Activated T-cell treated with anti-CD3 and anti-CD28 coated beads for 24 hours (primary cell): ENCODE measurements at places on chromosomes 12 and 14.

- DNase-seq = no peak
Observed at GRCh38 chr14:91599994-91600393, 89.9 kb upstream of the PPP4R3A start.

DNA sequence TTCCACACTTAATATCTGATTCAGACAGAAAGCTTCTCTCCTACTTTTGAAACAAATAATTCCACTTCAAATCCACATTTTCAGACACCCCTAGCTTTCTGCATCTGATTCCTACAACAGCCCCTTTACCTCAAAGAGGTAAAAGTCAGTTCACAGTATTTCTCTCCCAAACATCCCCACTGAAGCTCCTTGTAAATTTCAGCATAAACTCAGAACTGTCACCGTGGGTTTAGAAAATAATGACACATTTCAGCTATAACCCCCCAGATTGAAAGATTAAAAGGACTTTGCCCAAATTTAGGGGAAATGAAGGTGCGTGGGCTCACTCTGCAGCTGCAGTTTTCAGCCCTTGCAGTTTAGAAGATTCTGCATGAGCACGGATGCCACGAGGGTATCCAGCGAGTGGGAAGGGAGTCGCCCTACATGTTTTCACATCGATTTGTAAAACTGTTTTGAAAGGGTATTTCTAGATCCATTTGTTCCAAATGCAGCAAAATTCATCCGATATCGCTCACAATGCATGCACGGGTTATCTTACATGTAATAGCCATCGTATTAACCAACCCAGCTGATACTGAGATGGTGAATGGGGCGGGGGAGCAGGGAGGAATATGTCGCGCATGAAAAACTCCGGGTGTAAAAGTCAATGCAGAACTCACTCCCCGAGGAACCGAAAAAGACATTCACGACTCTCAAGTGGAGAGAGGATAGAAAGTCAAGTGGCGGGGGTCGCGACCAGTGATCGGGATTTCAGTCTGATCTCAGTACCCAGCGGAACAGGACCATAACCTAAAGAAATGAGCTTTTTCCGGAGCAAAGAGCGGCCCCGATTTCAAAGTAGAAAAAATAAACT lies 5.0 kb upstream of the CCND2 start:
- peak; percentile 51 for DNase-seq

- peak; percentile 80 for DNase-seq
Observed at GRCh38 chr12:40107098-40107802, 1.4 kb upstream of the SLC2A13 start.

- no peak for DNase-seq
Observed at GRCh38 chr14:81193924-81194633, 26.7 kb downstream of the GTF2A1 start.

GRCh38 chr12:11075642-11076041 lies 13.5 kb upstream of the TAS2R46 start:
- DNase-seq = no peak

DNA sequence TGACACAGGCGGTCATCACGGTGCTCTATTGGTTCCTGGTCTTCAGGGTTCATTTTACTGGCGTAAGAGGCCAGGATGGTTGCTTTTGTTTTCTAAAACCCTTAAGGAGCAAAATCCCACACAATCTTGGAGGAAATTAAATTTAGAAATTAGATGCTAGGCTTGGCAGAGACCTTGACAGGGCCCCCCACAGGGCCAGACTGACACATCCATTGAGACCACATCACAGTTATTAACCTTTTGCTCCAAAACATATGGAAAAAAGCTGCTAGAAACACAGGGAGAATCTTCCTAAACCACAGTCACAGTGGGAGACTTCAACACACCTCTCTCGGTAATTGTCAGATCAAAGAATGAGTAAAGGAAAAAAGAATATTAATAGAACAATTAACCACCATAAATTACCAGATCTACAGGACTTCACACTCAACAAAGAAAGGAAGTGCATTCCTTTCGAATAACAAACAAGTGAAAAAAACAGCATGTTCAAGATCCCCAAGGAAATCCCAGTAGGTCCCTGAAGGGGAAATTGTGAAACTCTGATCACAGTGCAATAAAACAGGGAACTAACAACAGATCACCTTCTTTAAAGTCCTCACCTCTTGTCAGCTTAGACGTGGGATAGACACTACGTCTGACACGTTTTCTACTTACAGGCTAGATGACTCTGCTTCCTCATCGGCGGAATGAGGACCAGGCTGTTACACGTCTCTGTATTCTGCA lies 40.2 kb upstream of the TMEM179 start:
- no peak for DNase-seq

- no peak for DNase-seq
Observed at GRCh38 chr12:115004470-115005146, 320.6 kb upstream of the TBX3 start.

DNA sequence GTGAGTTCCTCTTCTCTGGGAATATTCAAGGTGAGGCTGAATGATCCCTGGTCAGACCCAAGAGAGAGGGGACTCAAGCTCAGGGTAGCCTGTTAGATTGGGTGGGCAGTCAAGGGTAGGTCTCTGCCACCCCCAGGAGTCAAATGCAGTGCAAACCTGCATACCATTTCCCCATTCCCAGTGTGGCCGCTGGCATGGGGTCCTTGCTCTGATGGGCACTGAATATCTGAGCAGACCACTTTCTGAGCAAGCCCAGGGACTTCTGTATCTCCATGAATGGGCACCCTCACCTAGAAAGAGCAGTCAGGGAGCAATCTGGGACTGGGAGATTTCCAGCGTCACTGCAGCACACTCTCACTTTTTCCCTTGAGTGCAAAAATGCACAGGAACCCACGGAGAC lies 573.7 kb downstream of the BCL11B start:
- DNase-seq = no peak

DNA sequence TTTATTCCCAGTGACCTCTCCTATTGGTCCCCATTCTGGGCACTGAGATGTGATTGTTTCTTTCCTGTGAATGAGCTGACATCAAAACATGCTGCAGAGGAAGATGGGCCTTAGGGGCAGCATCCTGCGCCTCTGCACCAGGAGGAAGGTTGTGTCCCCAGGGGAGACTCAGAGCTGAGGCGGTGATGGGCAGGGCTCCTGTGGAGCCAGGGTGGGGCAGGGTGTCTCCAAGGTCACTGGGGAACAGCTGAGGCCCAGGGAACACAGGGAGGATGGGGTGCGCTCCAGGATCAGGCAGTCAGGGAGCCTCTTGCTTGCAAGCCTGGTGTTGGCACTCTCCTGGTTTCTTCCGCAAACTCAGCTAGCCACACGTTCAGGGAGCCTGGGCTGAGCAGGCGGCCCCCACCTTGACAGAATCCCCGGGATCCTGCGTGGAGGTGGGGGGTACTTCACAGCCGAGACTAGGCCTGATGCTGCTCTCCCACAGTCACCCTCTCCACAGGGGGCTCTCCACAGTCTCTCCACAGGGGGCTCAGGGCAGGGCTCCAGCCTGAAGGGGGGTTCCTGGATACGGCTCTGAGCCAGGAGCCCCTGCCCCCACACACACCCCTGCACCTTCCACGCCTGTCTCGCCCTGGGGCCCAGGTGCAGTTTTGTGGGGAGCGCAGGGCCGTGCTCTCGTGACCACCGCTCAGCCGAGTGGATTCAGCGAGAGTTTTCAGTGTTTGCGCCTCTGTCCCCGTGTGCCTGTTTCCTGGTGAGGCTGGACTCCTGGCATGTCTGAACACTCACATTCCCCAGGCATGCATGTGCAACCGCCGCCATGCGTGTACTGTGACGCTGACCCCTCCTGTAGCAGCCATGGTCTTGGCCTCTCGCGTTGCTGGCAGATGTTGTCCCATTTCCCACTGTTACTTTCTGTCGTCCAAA lies 264.7 kb downstream of the SEC23A start:
- DNase-seq = no peak

GRCh38 chr12:53984901-53985691 lies at the start of gene HOXC10:
Gene HOXC10, plus strand, starts transcription at chr12:53985146. Its CDS starts 114 bp downstream, at chr12:53985260.
- DNase-seq = peak; percentile 75

GRCh38 chr14:82647088-82647810 lies 1113.6 kb upstream of the SEL1L start:
- no peak for DNase-seq

- no peak for DNase-seq
Observed at GRCh38 chr12:105587237-105587636, 256.7 kb downstream of the C12orf75 start.
